ENCODE measurements at places on chromosomes 7 and 10. TPM values are rescaled to one million over a fixed set of nuclear protein-coding genes. Genes with fewer than 3 reads are reported as not detected.

GRCh38 chr10:42997151-42997848, 79.6 kb upstream of the RET start:
- no peak for DNase-seq

DNA sequence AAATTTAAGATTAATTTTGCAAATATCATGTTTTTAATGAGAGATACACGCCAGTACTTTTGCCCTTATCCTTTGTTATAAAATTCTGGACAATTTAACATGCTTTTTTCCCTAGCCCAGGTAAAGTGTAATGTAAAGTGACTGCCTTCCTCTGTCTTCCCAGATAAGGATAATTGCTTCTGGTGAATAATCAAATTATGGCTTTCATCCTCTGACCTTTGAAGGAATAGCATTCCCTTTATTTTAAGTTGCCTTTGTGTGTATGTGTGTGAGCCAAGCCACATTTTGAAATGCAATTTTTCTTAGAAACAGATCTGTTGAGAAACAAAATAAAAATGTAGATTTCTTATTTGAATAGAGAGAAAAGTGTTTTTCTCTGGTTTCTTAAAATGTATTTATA, 107.5 kb downstream of the ADAM22 start:
- DNase-seq: no peak

Gene SLC26A3
- not detected for total RNA-seq

- DNase-seq: no peak
These were observed 154.6 kb downstream of the ADARB2 start for GRCh38 chr10:1582739-1583138.

Gene CCDC3
- 5.0 TPM for total RNA-seq

All from upper lobe of left lung (tissue), 6 donors.